Body of pancreas (tissue), 4 donors: ENCODE measurements at places on chromosomes 1 and 21. TPM values are rescaled to one million over a fixed set of nuclear protein-coding genes. Genes with fewer than 3 reads are reported as not detected.

TEX50 gene
- not detected for total RNA-seq

GNAT2 gene
- not detected for total RNA-seq

TPTE gene
- not detected for total RNA-seq

HTR6 gene
- not detected for total RNA-seq
